ENCODE measurements at places on chromosomes 5 and 9.

DNA sequence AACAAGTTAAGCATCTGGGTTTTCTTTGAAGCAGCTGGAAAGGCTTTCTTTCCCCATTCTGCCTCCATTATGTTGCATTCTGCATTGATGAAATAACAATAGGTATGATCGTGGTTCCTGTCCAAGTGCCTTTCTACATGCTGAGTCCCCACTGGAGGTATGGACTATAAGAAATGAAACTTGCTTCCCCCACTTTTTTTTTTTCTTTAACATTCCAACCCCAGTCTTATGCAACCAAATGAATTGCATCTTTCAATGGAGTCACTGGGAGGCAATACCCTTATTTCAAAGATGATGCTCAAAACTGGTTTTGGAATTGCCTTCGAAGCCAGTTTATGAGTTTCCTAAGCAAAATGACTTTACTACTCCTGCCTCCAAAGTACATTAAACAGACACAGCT lies 58.9 kb downstream of the ARSB start:
- no peak for DNase-seq

GRCh38 chr5:80989883-80990282 lies 29.7 kb downstream of the RASGRF2 start:
- no peak for DNase-seq

DNA sequence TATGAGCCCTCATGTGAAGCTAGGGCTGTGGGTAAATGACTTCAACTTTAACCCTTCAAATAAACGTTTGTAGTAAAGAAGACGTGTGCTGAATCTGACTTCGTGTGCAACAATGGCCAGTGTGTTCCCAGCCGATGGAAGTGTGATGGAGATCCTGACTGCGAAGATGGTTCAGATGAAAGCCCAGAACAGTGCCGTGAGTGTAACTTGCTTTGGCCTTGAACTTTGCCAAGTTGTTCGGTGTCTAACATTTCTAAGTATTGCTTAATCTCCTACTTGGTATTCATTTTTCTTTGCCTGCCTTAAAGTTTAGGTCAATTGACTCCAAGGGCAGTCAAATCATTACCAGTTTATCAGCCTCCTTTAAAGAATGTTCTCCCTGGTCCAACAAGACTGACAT lies 18.2 kb downstream of the VLDLR start:
- DNase-seq: no peak

DNA sequence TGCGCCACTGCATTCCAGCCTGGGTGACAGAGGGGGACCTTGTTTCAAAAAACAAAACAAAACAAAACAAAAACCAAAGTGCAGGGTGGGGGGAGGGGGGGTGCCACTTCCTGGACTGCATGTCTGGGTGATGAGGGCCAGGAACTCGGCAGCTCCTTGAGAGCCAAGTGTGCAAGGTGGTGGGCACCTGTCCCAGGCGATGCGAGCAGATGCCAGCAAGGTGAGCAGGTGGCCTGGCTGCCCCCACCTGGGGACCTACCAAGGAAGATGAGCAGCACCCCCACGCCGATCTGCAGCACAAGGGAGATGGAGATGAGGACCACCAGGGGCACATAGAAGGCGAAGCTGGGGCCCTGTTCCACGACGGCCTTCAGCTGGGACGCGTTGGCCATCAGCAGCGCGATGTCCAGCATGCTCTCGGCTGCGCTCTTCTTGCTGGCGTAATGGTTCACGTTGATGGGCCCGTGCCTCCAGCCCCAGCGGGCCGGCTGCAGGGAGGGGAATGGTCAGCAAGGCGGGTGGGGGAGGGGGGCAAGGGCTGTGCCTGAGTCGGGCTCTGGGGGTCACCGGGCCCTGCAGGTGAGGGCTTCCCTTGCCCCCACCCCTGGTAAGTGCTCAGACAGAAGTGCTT lies 7.8 kb downstream of the NINJ1 start:
- no peak for DNase-seq

DNA sequence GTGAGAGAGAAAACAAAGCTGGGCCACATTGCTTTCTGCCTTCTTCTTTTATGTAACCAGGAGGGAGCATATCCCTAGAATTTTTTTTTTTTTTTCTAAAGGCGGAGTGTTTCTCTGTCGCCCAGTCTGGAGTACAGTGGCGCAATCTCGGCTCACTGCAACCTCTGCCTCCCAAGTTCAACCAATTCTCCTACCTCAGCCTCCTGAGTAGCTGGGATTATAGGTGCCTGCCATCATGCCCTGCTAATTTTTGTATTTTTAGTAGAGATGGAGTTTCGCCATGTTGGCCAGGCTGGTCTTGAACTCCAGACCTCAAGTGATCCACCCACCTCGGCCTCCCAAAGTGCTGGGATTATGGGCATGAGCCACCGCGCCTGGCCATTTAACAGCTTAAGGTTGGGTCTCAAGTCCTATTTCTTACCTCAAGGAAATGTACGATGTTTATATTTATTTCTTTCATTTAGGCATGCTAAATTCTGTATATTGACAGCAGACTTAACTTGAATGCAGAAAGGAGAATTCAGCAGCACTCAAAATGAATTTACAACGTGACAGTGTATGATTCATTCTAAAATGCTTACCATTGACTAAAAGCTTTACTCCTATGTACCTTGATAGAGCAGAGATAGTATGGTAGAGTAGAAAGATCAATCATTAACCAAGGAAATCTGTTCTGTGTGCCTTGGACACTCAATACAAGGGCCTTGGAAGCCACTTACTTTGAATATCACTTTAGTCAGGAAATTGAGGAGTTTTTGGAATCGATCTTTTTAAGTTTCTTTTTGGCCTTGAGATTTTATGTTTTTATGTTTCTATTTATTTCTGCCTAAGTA lies 100.9 kb downstream of the F2RL2 start:
- DNase-seq: no peak

- DNase-seq: no peak
Measured at GRCh38 chr9:96217294-96217707, 84.7 kb downstream of the HSD17B3 start.

- DNase-seq: no peak
Measured at GRCh38 chr9:71637926-71638325, 130.4 kb downstream of the CEMIP2 start.

DNA sequence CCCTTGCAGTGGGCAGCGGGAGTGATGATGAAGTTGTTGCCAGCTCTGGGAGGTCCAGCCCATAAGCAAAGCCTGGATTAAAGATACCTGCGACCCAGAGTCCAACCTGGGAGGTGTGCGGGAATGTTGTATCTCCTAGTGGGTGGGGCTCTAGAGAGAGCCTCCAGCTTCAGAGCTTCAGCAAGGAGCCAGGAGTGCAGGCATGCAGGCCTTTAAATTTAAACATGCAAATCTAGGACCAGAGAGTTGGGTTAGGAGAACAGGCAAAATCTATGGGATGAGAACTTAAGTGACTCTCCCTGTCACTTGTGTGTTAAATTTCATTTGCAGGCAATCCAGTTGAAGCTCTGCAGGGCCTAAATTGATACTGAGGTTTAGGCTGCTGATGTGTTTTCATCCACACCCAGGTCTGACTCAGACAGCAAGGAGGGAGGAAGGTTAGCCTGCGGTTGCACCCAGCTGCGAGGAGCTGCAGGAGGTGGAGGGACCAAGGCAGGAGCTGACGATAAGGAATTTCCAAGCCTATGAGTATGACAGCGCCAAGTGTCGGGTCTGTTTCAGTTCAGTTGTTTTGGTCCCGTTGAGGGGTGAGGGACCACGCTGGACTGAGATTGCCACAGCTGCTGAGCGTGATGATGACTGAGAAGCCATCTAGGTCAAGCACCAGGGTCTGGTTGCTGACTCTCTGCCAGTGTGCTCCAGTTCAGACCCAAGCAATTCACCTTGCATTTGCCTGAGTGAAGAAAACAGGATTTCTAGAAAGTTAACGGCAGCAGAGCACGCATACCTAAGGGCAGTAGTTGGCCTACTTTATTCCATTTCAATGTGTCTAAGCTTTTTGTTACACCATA lies 243.0 kb downstream of the ICE1 start:
- DNase-seq: no peak

GRCh38 chr5:177116631-177117373 lies 16.8 kb upstream of the NSD1 start:
- DNase-seq: peak; percentile 80

- DNase-seq: no peak
Measured at GRCh38 chr5:147483961-147484707, 25.7 kb downstream of the DPYSL3 start.

All from GM13976 (cell line).